ENCODE measurements at places on chromosomes 12 and 14.

DNA sequence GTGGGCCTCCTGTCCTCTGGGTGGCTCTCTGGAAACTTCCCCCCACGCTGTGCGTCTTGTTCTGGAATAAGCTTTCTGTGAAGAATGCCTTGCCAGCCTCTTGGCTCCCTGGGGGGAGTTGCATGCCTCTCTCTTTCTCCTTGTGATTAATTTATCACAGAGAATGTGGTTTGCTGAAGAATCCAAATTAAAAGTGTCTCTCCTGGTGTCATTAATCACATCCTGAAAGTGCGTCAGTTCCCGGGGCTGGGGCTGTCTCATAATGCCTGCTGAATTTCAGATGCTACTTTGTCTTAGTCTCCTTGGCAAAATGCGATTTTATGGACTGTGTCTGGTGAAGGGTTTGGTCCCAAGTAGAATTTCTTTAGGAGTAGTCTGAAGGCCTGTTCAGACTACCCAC is 787.7 kb upstream of the TMEM132C start:
- DNase-seq: no peak
- H3K4me3 ChIP-seq: no peak overlapping the region
- H3K27me3 ChIP-seq: no peaks in the 10 kb centered on the region
- no peaks in the 10 kb centered on the region for H3K4me1 ChIP-seq

- no peak for DNase-seq
- peaks cover 68% of the 10 kb centered on the region for H3K4me1 ChIP-seq
- no peak overlapping the region for H3K4me3 ChIP-seq
- H3K27me3 ChIP-seq: no peaks in the 10 kb centered on the region
These were observed 198.2 kb upstream of the PLEKHG7 start for GRCh38 chr12:92504594-92504981.

DNA sequence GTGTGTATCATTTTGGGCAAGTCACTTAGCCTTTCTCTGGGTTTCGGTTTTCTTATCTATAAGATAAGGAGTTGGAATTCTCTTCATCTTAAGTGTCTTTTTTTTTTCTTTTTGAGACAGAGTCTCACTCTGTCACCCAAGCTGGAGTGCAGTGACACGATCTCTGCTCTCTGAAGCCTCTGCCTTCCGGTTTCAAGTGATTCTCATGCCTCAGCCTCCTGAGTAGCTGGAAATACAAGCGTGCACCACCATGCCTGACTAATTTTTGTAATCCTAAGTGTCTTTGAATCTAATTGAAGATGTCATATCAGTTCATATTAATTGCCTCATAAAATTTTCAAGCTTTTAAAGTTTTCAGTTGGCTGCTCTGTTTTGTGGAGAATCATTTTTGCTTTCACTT is 4.0 kb downstream of the SRGAP1 start:
- DNase-seq: no peak
- no peaks in the 10 kb centered on the region for H3K36me3 ChIP-seq
- H3K4me3 ChIP-seq: no peak overlapping the region

GRCh38 chr12:6612247-6612646 is 5.1 kb upstream of the CHD4 start:
- peaks cover 42% of the 10 kb centered on the region for H3K4me1 ChIP-seq
- no peak for DNase-seq
- no peak overlapping the region for H3K4me3 ChIP-seq
- H3K36me3 ChIP-seq: no peaks in the 10 kb centered on the region

- no peaks in the 10 kb centered on the region for H3K36me3 ChIP-seq
- no peak for DNase-seq
- no peak overlapping the region for H3K4me3 ChIP-seq
- H3K27me3 ChIP-seq: peaks cover under 1% of the 10 kb centered on the region
- no peak overlapping the region for H3K27ac ChIP-seq
- H3K4me1 ChIP-seq: no peaks in the 10 kb centered on the region
These were observed 266.8 kb upstream of the CLEC14A start for GRCh38 chr14:38522724-38523123.

DNA sequence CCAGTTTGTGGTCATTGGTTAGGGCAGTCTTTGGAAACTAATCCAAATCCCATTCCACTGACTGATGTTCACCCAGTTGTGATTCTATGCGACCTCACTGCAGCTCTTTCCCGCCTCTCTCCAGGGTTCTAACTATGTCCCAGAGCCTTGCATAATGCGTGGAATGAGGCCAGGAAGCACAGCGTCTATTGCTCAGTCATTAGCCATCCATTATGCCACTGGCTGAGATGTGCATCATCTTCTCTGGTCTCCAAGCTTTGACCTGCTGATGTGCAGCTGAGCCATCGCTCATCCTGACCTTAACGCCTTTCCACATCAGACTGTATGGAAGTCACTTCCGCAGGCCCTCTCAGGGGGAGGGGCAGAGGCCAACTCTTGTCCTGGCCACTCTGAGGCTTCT is 115.4 kb upstream of the VRK1 start:
- no peak for DNase-seq
- H3K27ac ChIP-seq: no peak overlapping the region
- H3K27me3 ChIP-seq: peaks cover 8% of the 10 kb centered on the region

Data from activated naive CD8-positive, alpha-beta T cell treated with anti-CD3 and anti-CD28 coated beads, Interleukin-2, amount 50 U/mL, for 24 hours (primary cell).